PC-9 (cell line): ENCODE measurements at places on chromosomes 6 and 20.

GRCh38 chr6:53985366-53985765 lies 125.9 kb upstream of the MLIP start:
- DNase-seq, result no peak

GRCh38 chr20:41051009-41051825 lies 22.6 kb downstream of the TOP1 start:
- DNase-seq, result no peak

DNA sequence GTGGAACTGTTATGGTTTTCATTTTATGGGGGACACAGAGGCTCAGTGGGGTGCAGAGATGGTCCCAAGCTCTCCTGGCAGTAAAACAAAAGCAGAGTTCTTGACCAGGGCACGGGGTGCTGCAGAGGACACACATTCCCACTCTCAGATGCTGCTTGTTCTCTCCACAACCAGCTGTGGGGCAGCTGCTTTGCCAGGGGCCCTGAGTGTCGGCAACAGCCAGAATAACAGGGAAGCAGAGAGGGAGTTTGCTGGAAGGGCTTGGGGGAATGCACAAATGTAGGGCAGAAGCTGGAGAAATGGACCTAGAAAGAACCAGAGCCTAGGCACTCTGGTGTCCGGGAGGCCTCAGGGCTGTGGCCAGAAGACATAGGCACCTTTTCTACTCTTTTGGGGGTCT lies 93.7 kb downstream of the CDH26 start:
- no peak for DNase-seq

DNA sequence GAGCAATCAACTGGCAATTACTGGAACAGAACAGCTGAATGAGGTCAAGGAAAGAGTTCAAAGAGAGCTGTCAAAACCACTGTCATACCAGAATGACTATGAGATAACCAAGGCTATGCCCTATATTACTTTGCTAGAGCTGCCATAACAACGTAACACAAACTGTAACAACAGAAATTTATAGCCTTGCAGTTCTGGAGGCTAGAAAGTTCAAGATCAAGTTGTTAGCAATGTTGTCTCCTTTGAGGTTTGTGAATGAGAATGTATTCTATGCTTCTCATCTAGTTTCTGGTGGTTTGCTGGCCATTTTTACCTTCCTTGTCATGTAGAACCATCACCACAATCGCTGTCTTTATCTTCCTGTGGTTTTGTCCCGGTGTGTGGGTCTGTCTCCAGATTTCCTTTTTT lies 1323.0 kb upstream of the GJE1 start:
- no peak for DNase-seq

DNA sequence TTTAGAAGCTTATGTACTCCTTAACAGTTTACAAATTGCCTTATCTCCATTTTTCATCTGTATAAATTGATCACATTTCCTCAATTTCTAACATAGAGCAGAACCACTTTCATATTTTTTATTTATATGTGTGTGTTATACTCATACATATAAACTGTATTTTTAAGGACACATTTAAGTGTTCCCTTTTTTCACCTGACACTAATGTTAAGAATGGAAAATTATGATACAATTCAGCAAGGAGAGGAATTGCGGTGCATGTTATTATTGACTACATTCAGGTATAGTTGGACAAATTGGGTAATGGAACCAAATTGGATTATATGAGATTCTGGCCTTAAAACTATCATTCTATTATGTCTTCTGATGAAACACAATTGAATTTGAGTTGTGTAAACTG lies 479.1 kb upstream of the FLRT3 start:
- no peak for DNase-seq

GRCh38 chr6:88698661-88699060 lies 264.8 kb downstream of the RNGTT start:
- DNase-seq, result no peak

- DNase-seq, result peak; percentile 32
Measured at GRCh38 chr20:24781418-24781980, 167.6 kb upstream of the CST7 start.

DNA sequence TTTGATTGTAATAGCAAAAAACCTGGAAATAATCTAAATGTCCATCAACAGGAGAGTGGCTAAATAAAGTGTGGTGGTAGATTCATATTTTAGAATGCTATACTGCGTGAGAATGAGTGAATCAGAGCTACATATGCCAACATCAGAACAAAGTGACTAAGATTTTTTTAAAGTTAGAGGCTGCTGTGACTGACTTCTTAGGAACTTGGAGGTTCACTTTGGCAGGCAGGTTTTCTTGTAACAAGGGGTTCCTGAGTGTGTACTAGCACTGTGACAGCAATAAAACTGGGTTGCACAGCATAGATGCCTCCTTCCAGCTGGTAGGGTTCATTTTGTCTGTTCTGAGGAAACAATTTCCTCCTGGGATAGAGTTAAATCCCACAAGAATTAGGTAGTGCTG lies 75.3 kb upstream of the ENPP5 start:
- DNase-seq, result no peak

GRCh38 chr20:4119854-4120209 lies 104.5 kb upstream of the RNF24 start:
- DNase-seq, result peak; percentile 81

- no peak for DNase-seq
Measured at GRCh38 chr6:159234102-159234553, 64.9 kb downstream of the FNDC1 start.

DNA sequence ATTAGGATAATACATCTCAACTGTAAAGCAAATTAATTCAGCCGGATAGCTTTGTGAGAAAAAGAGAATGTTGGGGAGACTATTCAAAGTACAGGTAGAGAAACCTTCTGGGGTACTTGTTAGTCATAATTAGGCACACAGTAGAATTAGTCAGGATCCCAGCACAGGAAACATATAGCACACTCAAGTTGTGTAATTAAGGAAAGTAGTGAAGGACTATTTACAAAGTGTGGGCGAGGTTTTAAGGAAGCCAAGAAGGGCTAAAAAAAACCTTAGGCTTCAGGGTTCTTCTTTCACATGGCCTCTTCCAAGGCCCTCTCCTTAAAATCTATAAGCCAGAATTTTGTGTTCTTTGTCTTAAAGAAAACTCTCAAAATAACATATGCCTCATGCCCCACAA lies 126.7 kb downstream of the RTN4IP1 start:
- DNase-seq, result no peak

DNA sequence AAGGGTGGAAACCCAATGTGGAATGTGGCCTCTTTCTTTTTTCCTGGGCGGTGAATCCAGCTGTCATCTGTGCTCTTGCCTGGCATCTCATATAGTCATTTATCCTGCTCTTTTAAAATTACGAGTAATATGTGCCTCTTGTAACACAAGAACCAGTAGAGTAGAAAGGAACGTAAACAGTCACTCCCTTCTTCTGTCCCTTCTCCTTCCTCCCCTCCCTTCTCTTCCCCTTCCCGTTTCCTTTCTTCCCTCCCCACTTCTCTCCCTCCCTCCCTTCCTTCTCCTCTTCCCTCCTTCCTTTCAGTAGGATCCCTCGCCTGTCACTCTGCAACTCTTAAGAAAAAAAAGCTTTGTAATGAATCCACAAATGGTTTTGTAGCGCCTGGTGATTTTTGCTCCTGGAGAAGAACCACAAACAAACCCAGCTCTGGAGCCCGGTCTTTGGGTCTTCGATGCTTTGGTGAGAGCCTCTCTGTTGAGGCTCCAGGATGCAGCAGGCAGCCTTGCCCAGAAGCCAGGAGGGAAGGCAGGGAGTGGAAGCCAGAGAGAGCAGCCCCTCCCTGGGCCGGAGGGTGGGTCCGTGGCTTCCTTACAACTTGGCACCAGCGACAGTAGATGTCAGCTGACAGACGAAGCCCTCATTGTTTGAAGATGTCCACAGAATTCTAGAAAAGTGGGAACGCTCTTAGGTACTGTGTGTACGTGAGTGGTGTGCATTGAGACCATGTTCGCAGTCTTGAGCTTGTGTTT lies 15.0 kb downstream of the DUSP22 start:
- no peak for DNase-seq

- DNase-seq, result no peak
Measured at GRCh38 chr20:62175711-62176110, 7.1 kb upstream of the MTG2 start.

DNA sequence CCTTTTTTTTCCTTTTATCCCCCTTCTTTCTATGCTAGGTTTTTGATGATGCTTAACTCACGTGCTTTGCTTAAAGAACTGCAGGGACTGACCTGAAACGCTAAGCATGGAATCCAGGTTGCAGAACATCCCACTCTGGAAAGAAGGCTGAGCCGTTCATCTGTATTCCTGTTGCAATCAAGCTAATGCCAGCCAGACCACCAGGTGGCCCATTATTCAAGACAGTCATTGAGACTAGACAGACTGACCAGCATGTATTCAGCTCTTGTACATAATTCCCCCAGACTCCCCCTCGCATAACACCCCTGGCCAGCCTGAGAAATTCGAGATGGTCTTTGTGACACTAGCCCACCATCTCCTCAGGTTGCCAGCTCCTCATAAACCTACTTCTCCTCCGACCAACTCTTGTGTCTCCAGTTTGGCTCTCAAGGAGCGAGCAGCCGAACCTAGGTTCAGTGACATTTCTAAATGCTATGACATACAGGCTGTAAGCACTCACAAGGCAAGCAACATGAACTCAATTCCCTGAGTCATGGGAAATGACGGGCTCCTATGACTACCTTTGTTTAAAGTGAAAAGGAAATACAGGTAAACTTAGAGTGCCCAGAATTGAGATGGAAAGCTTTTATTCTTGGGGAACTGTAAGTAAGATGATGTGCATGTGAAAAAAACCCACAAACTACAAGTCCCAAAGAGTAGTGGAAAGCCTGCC lies 309.3 kb upstream of the CDYL start:
- DNase-seq, result no peak

DNA sequence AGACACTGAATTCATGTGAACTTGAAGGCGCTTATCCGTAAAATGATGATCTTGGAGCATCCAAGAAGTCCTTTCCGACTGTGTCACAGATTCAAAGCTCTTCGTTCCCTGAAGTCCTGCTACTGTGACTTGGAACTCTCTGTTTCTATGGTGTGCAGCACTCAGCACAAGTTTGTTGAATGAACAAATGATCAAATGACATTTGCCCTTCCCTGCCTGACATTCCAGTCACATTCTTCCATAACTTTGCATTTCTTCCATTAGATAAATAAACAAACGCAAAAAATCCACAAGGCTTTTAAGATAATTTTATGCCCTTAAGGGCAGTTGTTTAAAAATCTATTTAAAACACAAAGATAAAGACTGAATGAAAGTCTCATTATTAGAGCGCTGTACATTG lies 39.9 kb downstream of the SGK1 start:
- no peak for DNase-seq

- peak; percentile 17 for DNase-seq
Measured at GRCh38 chr6:159969204-159969912, 476 bp downstream of the IGF2R start.

GRCh38 chr6:55512904-55513303 lies 66.1 kb downstream of the HMGCLL1 start:
- no peak for DNase-seq

DNA sequence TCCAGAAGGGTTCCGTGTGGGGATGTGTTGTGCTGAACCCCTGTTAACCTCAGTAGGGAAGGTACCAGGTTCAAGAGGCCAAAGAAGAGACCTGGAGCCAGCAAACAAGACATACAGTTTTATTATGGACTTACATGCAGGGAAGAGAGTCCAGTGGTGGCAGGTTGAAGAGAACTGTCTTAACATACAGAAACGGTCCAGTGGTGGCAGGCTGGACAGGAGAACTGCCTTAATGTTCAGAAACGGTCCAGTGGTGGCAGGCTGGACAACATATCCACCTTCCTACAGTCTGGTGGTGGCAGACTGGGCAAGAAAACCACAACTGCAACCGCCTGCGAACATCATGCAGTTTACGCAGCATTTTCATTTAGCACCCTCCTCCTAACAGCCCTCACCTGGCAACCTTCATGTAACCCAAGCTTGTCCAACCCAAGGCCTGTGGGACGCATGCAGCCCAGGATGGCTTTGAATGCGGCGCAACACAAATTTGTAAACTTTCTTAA lies 75.9 kb downstream of the PHACTR3 start:
- no peak for DNase-seq

GRCh38 chr20:40561187-40561586 lies 127.8 kb downstream of the MAFB start:
- DNase-seq, result no peak

GRCh38 chr6:9126878-9127560 lies 691.7 kb upstream of the SLC35B3 start:
- peak; percentile 52 for DNase-seq

GRCh38 chr6:168367285-168367751 lies 47.7 kb upstream of the DACT2 start:
- DNase-seq, result no peak

DNA sequence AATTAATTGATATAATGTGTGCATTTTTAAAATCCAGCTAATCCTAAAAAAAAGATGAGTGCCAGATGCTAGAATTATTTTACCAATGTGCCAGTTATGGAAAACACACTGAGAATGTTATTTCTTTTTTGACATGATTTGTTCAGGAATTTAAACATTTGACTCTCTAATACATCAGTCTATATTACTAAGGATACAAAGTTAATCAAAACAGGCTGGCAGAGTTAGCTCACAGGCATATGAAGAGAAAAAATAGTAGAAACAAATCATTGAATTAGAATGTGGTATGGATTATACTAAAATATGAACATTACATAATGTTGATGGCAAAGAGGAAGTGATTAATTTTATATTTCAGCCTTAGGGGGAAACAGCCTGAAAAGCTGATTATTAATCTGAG lies 368.3 kb upstream of the GJE1 start:
- no peak for DNase-seq

GRCh38 chr6:128376952-128377503 lies 143.4 kb downstream of the PTPRK start:
- no peak for DNase-seq

GRCh38 chr6:5570641-5571040 lies 309.3 kb downstream of the FARS2 start:
- no peak for DNase-seq

GRCh38 chr6:74320074-74320473 lies 624.1 kb downstream of the CD109 start:
- DNase-seq, result no peak

DNA sequence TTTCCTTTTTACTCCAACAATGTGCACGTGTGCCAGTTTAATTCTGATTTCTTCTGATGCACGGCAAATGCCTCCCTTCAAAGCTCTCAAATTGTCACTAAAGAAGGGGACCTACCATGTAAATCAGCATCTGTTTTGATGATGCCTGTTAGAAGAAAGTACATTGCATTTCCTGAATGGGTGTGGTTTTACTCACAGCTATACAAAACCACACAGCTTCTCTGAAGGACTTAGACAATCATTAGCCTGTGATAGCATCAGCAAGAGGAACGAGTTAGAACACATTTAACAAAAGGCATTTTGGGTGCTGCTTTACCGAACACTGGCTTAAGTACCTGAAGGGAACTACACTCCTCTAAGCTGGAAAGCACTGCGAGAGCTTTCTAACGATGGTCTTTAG lies 109.4 kb downstream of the ATXN1 start:
- DNase-seq, result no peak

DNA sequence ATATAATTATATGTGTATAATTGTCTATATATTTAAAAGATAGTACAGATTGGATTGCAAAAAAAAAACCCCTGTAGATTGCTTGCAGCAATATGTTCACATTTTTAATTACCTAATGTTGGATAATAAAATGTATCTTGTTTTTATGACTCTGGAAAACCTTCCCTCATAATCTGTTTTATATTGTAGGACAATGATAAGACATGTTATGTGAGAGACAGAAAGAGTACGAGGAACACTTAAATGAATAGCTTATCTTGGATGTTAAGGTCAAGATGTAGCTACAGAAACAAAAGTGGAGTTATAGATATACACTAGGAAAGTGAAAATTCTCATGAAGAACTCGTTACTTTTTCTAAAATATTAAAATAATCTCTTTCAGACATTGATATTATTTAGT lies 691.6 kb upstream of the IMPG1 start:
- DNase-seq, result no peak

- DNase-seq, result no peak
Measured at GRCh38 chr6:158597565-158597964, 37.7 kb downstream of the TMEM181 start.

- no peak for DNase-seq
Measured at GRCh38 chr6:12160326-12160725, 129.8 kb upstream of the EDN1 start.
